ENCODE measurements at places on chromosomes 3 and 15.

- no peak for DNase-seq
These were observed 62.5 kb upstream of the LRRC3B start for GRCh38 chr3:26560081-26560480.

DNA sequence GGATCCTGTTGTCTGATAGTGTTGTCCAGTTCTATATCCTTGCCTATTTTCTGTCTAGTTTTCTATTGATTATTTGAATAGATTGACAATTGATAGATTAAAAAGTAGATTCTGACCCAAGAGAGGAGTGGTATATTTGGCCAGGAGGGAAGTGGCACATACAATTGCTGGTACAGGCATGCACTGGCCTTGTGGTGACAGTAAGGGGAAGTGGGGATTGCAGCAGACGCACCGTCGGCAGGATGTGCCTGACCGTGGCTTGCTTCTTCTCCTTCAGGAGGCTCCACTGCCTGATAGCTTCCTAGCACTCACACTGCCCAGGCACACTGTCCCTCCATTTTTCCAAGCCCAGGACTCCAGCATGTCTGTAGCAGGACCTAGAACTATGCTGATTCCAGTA is 10.5 kb downstream of the GABRG3 start:
- no peak for DNase-seq

- DNase-seq = no peak
These were observed 4.7 kb upstream of the LRTM1 start for GRCh38 chr3:54932606-54933005.

GRCh38 chr3:23474580-23475357 is 271.6 kb downstream of the UBE2E2 start:
- no peak for DNase-seq

GRCh38 chr15:56973463-56973862 is 55.0 kb downstream of the TCF12 start:
- DNase-seq = no peak

DNA sequence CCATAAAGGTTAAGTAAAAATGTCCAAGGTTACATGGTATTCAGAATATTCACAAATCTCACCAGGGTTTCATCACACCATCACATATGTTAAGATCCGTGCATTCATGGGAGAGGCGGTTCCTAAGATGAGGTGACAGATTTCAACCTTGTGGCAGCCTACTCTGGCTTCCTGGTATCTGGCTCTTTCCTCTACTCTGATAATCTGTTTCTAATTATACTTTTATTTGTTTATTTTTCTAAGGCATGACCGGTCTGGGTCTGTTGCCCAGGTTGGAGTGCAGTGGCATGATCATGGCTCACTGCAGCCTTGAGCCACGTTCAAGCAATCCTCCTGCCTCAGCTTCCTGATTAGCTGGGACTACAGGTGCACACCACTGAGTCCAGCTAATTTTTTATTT is 34.4 kb downstream of the RAF1 start:
- DNase-seq = no peak

GRCh38 chr3:4036046-4036445 is 236.8 kb downstream of the LRRN1 start:
- DNase-seq = no peak

DNA sequence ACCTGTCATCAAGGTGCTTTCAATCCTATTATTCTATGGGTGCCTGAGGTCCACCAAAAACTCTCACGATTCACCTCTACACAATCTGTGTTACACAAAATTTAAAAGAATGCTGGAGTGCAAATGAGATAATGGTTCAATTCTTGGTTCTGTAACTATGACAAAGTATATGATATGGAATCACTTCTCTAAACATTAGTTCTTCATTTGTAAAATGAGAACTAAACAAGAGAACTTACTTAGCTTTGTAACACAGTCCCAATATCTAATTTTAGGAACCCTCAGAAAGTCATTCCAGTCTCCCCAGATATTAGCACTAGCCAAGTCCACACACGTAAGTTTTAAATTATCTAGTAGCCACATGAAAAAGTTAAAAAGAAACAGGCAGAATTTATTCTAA is 111.5 kb downstream of the TBL1XR1 start:
- no peak for DNase-seq

DNA sequence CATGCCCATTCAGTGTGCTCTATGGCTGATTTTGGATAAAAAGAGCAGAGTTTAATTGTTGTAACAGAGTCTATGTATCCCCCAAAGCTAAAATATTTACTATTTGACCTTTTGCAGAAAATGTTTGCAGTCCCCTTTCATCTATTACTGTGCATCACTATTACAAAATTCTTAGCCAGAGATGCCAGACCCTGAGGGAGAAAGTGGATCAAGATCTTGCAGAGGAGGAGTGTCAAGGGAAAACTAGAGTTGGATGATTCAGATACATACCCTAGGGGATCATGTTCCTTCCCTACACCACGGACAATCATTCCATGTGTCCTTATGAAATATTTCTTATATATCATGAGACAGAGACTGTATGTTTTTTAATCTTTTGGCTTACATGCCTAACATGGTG is 68.6 kb upstream of the TPRG1 start:
- no peak for DNase-seq

DNA sequence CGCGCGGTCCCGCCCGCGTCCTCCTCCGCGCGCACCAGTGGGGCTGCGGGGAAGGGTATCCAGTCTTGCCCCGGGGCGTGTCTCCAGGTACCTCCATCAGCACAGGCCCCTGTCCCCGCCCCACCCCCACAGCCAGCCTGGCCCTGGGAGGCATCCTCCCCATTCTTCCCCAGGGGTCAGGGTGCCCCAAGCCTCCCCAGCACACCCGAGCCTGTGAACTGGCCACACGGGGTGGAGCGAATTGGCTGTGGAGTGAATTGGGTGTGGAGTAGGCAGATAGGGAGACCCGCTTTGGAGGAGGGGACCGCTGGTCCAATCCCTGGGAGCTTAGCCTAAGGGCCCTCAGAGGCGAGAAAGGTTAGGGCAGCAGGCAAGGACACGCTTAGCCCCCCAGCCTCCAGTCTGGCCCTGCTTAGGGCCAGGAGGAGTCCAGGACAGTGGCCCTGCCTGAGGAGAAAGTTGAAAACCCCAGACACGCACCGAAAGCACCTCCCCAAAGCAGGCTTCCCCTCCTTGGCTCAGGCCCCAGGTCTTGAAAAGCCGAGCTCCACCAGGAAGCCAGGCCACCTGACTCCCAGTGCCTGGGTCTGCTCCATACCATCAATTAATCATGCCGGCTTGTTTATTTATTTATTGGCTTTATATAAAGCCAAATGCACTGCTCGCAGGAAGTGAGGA is 107.7 kb upstream of the SLC6A11 start:
- DNase-seq = no peak

- no peak for DNase-seq
These were observed 81.5 kb downstream of the CSNK1G1 start for GRCh38 chr15:64274341-64274950.

GRCh38 chr3:45929042-45929679 is 14.1 kb upstream of the CXCR6 start:
- peak; percentile 50 for DNase-seq

DNA sequence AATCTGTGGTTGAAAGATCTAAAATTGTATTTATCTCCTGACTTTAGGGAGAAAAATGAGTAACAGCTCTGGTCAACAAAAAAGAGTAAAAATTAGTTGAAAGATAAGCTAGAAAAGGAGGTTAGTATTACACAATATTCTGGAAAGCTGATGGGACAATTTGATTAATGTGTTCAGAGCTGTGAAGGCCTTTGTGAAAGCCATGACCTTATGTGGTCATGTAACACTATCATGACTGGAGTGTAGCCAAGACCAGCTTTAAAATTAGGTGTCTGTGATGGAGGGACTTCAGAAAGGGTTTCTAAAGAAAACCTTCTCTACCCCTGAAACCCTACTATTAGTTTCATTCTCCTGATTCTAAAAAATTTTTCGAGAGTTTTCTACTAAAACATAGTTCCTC is 127.2 kb downstream of the NFKBIZ start:
- no peak for DNase-seq

GRCh38 chr15:96183867-96184266 is 146.6 kb upstream of the NR2F2 start:
- DNase-seq = no peak

- DNase-seq = no peak
These were observed 20.9 kb upstream of the AVEN start for GRCh38 chr15:34059946-34060345.

DNA sequence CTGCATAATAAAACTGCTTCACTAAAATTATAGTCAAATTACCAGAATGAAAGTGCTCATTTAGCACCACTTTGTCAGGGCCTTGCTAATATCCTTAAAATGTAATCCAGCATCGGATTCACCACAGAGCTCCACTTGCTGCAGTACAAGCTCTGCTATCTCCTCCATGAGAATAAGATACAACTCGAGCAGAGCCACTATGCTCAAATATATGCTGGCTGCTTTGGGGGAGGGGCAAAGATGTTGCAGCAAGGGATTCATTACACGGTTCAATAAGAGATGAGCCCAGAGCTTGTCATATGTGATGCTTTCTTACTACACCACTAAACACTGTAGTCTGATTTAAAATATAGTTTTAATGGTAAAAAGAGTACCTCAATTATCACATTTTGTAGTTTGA is 72.2 kb downstream of the DLG1 start:
- no peak for DNase-seq

- DNase-seq = no peak
These were observed 27.8 kb upstream of the FLNB start for GRCh38 chr3:57980416-57980815.

DNA sequence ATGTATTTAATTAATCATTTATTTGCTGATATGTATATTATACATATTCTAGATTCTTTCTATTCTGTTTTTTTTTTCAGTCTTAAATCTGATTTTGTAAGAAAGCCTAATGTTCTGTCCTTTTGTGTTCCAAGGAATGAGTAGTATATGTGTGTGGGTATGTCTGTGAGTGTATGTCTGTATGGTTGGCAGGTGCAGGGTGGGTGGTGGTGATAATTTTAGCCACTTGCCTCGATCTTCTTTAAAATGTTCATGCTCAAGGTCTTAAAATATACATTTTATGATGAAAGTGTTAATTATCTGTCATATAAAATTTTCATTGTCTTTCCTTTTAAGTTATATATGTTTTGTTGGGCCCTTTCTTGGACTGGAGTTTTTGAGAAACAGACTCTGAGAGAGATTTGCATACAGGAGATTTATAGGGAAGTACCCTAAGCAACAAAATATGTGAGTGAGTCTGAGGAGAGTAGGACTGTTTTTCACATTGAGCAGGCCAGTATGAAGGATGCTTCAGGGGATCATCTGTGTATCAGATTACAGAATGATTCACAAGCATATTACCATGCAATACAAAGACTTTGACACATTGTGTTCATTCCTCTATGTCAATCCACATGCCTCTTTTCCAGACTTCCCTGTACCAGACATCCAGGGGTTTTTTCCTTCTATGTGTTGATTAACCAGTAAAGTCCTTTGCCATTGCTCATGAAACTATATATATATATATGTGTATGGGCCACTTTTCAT is 211.0 kb upstream of the DPPA4 start:
- DNase-seq = no peak

DNA sequence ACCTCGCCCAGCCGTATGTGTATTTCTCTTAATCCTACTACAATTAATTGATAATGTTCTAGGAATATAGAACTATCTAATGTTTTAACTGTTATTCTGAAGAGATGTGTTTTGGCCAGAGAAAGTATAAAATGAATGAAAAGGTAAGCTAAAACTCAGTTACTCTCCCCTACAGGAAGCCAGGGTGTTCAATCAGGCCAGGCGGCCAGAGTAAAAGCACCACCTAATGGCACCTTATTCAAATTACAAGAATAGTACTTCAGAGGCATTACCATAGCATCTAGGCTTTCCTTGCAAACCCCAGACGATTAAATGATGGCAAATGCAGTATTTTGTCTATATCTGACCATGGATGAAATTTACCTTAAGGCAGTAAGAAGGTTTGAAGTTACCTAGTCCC is 10.4 kb downstream of the SLC12A8 start:
- no peak for DNase-seq

DNA sequence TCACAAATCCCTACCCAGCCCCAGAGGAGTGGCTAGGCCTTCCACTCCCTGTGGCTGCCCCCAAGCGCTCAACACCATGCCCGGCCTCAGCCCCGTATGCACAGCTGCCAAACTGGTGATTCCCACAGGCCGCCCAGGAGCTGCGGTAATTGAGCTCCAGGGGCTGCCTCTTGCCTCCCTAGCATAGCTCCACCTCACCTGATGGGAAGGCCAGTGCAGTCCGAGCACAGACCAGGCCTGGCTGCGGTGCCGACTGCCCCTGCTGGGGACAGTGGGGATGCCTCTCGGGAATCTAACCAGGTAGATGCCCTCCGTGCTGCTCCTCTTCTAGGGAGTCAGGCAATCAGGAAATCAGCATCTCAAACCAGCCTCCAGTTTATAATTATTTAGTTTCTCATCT is 25.9 kb downstream of the SCN5A start:
- DNase-seq = no peak

- DNase-seq = no peak
These were observed 199.6 kb downstream of the SHOX2 start for GRCh38 chr3:157906627-157907026.

DNA sequence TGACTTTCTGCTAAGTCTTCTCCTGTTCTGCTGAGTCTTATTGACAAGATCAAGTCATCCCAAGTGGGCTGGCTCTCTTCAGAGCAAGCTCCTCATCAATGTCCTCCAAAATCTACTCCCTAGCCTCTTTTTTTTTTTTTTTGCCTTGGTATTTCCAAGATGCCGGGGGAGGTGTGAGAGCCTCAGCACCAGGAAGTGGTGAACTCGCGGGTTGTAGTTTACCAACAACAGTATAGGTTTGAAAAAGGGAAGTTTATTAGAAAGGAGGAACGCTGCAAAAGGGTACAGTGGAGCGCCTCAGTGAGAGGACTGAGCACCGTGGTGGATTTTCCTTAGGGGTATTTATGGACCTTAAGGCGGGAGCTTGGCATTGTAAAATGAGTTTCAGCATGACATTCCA is 94.3 kb upstream of the SGO1 start:
- no peak for DNase-seq

- DNase-seq = no peak
These were observed 492.6 kb downstream of the GABRG3 start for GRCh38 chr15:27463525-27464088.

GRCh38 chr3:65552434-65552833 is 486.3 kb downstream of the MAGI1 start:
- no peak for DNase-seq

DNA sequence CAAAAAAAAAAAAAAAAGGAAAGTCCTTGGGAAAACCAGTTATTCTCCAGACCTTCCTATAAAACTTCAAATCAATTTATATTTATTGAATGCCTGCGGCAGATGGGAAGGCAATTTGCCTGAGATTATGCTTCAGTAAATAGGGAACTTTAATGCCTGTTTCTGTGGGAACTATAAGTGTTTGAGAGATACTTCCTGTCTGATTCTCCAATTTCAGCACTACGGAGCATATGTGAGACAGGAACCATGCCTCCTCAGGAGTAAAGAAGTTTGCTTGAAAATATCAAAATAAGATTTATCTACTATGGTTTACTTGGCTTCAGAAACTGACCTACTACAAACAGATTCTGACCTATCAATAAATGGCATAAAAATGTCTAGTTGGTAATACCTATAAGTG is 135.5 kb downstream of the CBLB start:
- DNase-seq = no peak

GRCh38 chr3:128011140-128011539 is 41.1 kb upstream of the SEC61A1 start:
- DNase-seq = peak; percentile 6

- peak; percentile 97 for DNase-seq
These were observed at the start of gene PKM for GRCh38 chr15:72231066-72231832. PKM (minus strand) TSS chr15:72231190; CDS start chr15:72219097, 12,093 bp downstream.

GRCh38 chr3:120324190-120324589 is 25.0 kb downstream of the LRRC58 start:
- DNase-seq = no peak

Measured in stimulated activated CD4-positive, alpha-beta T cell treated with anti-CD3 and anti-CD28 coated beads, TNF-alpha, amount 100 ng/mL, for 24 hours (primary cell).